ENCODE measurements at places on chromosomes 7 and 10.

DNA sequence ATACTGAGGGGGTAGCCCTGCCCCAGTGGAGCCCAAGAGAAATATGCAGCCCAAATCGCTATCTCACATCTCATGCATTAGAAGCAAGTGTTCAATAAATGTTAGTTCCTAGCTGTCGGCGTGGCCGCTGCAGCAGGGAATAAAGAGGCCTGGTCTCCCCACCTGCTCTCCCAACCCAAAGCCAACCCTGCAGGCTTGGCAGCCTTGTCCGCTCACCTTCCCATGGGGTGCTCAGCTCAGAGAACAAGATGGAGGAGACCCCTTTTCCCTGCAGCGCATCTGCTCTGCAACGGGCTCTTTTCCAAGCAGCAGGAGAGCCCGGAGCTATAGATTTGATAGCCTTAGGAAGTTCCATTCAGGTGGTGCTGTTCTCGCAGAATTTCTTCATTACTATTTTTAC is 12.0 kb upstream of the DOCK1 start:
- no peak for DNase-seq

DNA sequence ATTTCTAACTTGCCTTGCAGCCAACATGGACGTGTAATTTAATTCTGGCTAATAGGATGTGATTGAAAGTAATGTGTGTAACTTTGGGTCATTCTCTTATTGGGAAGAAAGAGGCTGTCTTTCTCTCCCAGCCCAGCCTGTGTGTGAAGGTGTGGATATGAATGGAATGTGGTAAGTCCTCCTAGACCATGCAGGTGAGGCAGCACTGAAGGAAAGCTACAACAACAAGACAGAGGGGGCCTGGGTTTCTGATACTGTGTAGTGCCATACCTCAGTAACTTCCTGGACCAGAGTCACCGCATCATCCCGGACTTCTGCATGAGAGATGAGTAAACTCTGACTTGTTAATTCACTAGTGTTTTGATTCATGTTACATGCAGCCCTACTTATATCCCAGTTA is 237.0 kb downstream of the EXOC4 start:
- no peak for DNase-seq

DNA sequence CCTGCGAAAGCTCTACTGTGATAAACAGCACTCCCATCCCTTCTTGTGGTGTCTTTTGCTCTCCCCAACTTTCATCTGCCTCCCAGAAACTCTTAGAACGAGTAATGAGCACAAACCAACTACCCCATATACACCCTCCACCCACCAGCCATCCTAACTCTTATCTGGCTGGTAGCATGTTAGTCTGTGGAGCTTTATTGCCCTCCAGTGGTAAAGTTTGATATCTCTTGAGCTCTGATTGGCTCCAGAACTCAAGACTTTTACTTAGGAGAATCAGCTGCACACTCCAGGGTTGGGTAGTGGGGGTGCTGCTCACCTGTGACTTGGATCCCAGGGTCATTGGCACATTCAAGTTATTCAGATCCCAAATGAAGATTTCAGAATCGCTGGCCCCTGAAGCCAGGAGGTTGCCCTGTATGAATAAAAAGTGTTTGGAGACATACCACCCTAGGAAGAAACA is 10.9 kb downstream of the SEC31B start:
- DNase-seq, result no peak

DNA sequence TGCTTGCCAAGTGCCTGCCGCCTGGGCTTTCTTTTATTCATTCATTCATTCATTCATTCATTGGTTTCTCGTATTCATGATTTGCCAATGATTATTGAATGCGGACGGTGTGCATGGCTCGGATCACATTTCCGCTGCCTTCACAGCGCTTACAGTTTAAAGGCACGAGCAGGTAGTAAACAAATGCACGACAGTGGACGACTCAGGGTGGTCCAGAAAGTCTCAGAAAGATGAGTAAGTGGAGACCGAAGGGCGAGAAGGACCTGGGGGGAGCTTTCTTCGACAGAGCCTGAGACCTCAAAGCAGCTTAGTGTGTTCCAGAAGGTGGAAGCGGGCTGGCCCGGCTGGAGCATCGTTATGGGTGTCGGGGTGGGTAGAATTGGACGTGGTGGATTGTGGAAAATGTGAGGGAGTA is 506 bp downstream of the MCM10 start:
- no peak for DNase-seq

DNA sequence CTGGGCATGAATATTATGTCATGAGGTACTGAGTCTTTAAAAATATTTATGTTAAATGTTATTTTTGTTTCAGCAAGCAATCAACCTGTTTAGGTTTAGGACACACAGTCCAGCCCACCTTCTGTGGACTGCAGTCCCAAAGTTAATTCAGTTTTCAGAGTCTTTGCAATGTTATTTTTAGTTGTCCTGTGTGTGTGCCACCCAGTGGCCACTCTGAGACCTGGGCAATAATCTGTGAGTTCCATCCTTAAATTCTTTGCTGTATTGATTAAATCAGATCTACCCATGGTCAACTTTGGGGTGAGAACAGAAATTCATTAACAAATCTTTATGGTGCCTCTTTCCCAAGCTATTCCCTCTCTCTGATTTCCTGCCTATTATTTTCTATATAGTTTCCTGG is 415.1 kb downstream of the CCSER2 start:
- DNase-seq, result no peak

DNA sequence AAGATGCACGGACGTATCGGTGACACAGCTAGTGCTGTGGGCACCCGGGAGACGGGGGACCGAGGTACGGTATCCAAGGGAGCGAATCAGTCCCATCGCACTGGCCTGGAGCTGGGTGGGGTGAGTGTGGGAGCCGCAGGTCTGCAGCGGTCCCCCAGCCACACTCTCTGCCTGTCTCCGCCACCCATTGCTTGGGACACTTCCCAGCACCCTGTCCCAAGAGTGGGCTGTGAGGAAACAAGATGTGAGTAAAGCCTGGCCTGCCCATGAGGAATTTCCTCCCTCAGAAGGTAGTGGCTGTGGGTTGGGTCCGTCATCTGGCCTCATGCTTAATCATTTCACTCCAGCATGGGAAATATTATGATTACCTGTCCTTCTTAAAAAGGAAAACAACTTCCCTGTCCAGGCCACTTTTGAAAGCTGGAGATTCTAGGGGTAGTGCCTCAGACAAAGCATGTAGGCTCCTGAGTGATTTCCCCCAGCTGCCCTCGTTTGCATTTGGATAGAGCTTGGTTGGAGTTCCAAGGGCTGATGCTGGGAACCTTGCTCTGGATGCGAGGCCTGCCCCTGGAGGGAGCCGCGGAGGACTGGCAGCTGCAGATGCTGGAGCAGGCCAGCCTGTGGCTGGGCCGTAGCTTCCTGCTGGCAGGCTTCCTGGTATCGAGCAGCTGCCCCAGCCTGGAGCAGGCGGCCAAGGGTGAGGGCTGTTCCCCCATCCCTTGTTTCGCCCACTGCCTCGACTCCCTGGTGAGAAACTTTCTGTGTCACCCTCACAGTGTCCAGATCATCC is 6.2 kb upstream of the ACTR3C start:
- no peak for DNase-seq

DNA sequence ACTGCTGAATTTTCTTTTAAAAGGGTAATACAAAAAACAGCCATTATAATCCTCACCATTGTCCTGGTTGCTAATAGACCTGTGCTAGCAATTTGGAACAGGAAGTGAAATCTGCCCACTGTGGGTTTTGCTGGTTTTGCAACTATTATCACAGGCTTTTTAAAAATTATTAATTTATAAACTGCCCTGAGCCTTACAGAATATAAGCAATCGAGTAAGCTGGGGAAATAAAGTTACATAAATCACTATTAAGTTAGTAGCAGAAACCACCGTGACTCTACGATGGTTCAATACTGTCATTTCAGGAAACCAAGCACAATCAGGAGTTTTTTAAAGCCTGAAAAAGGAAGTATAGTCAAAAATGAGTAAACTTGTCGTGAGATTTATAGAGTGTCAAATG is 62.3 kb downstream of the TMEM26 start:
- DNase-seq, result no peak

DNA sequence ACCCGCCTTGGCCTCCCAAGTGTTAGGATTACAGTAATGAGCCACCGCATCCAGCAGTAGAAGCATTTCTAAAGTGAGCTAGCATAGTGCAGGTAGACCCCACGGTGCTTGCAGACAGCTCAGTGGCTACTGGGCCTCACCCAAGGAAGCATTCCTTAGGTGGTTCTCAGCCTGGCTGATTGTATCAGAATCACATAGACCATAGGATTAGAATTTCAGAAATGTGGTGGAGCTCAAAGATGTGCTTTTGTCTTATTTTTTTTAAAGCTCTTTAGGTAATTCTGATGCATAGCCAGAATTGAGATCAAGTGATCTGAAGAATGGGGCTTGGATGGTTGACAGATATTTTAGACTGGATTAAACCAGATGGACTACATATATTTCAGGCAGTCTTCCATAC is 10.9 kb downstream of the ANLN start:
- DNase-seq, result no peak

DNA sequence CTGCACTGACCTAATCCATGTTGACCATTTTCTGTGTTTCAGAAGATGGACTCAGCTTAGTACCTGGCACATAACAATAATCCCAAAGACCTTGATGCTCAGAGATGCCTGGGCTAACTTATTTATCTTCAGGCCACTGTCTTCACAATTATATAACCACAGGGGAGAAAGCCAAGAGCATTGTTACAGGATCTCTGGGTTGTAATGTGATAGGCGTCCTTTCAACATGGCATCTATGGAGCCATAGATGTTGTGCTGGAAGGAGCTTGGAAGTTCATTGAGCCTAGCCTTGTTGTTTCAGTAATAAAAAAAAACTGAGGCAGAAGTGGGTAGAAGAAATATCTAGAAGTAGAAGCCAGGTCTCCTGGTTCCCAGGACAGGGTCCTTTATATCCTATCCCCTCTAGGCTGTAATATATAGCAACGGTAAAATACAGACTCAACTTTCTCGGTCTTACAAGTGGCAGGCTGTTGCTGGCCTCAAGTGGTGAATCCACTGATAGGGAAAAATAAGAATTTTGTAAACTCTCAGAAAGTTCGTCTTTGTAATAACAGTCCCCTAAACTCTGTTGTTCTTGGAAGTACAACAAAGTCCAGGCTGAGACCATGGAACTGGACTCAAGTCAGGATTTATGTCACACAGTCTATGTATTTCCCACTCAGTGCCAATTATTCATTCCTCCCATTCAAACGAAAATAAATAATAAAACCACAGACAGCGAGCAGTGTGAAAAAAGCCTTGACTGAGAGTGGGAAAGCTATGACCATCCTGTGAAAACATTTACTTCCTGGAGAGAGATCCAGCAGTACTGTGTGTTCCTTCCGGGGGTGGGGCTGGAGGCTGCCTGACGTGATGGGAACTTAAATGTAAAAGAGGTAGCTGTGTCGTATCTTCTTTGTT is 277.6 kb downstream of the REEP3 start:
- no peak for DNase-seq

DNA sequence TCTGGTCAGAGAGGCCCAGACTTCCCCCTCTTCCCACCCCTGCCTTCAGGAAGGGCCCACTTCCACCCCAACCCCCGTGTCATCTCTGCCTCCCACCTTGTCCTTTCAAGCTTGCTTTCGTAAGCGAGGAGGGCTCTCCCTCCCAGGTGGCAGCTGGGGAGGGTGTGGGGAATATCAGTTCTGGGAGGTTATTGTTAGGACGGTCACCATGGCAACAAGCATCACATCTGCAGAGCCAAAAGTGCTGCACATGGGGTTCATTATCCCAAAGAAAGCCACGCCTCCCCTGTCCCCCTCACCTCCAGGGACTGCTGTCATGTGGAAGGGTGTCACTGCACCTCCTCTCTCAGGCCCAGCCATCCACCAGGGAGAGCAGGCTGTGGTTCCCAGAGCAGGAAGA is 2.6 kb upstream of the CAMK2B start:
- no peak for DNase-seq

DNA sequence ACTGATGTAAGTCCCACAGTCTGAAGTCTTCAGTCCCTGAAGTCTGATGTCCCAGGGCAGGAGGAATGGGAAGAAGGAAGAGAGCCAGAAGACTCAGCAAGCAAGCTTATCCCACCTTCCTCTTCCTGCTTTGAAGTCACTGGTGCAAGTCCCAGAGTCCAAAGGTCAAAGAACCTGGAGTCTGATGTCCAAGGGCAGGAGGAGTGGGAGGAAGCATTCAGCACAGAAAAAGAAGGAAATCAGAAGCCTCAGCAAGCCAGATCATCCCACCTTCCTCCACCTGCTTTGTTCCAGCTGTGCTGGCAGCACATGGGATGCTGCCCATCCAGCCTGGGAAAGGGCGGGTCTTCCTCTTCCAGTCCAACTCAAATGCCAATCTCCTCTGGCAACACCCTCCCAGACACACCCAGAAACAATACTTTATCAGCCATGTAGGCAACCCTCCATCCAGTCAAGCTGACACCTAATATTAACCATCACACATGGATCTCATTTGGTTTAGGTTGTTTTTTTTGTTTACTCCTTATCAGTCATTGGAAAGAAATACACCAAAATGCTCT is 50.9 kb downstream of the ADAM12 start:
- no peak for DNase-seq

GRCh38 chr7:46139079-46139478 is 218.0 kb upstream of the IGFBP3 start:
- no peak for DNase-seq

GRCh38 chr7:25952261-25953057 is 199.5 kb upstream of the NFE2L3 start:
- no peak for DNase-seq

GRCh38 chr10:30448092-30448491 is 14.1 kb downstream of the MAP3K8 start:
- DNase-seq, result no peak

DNA sequence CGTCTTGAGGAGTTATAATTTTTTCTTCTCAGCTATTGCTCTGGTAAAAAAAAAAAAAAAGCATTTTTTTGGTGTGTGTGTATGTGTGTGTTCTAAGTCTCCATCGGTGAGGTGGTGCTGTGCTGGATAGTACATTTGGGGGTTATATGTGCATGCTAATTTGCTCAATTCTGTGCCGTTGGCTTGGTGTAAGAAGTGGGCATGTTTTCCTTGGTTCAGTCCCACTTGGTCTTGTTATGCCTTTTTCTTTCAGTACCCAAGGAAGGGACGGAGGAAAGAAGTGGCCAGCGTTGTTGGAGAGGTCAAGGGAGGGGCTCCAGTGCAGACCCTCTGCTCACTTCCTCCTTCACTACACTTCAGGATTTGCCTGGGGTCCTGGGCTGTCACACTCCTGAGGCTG is 20.4 kb downstream of the LRMDA start:
- no peak for DNase-seq

DNA sequence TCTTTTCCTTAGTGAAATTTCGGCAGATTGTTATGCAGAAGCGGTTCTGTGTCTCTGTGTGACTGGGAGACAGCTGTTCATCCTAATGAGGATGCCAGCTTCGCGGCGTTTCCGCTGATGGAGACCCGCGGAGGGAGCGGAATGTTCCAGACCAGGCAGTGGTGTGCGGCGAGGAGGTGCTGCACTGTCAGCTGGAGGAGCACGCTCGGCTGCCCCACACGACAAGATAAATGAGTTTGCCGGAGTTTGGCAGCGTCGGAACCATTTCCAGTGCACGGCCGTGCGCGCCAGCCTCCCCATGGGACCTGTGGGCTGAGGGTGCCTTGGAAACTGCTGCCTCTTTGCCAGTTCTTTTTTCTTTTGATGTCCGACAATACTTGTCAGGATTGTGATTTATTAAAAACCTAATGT is 64.6 kb downstream of the WDR37 start:
- no peak for DNase-seq

GRCh38 chr7:142556740-142557139 is 192.5 kb upstream of the PRSS1 start:
- no peak for DNase-seq

All from activated CD8-positive, alpha-beta memory T cell treated with anti-CD3 and anti-CD28 coated beads for 1 hour (primary cell).